ENCODE measurements at places on chromosomes 3 and 15.

DNA sequence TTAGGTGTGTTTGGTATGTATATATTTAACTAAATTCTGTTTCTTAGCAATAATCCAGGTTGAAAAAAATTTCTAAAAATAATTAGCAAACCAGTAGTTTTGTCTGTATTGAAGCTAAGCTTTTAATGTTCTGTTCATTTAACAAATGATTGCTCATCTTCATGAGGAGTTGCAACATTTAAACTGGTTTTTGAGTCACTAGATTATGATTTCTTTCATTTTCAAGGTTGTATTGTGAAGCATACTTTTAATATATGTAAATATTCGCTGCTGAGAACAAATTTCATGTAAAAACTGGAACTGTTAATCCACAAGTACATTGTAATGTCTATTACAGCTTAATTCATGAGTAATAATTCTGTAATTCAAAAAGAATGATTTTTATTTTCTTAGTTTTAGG is 192.7 kb downstream of the MBNL1 start:
- no peak for DNase-seq

- no peak for DNase-seq
Measured at GRCh38 chr3:38306941-38307340, 24.8 kb downstream of the SLC22A14 start.

GRCh38 chr15:85899927-85900326 is 105.2 kb upstream of the KLHL25 start:
- no peak for DNase-seq

DNA sequence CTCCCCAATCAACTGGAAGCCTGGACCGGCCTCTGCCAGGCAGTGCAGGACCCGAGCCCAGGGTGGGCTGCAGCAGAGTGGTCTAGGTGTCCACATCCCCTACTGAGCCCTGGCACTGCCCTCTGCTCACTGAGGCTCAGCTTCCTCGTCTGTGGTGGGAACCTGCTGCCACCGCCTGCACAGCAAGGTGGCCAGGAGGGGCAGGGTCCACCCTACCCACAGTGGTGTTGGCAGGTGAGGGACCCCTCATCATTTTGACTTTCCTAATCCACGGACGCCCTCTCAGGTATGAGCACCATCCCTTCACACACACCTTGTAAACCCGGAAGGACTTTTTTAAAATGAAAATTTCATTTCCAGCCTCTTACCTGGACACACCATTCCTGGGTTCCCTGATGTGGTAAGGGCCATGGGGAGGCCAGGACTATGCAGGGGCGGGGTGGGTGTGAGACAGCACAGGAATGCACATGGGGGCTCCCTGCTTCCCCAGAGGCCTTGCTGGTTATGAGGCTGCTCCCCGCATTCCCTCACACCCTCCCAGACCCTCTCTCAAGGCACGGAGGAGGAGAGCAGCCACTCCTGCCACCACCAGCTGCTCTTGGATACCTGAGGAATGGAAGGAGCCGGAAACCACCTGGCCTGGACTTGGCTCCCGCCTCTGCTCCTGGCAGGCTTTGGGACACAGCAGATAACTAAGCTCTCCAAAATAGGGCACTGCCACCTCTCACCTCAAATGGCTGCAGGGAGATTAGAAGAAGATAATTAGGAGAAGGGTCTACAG is 185.9 kb upstream of the TPM1 start:
- no peak for DNase-seq

- DNase-seq: peak; percentile 17
Measured at GRCh38 chr3:59310736-59311135, 260.9 kb upstream of the CFAP20DC start.

DNA sequence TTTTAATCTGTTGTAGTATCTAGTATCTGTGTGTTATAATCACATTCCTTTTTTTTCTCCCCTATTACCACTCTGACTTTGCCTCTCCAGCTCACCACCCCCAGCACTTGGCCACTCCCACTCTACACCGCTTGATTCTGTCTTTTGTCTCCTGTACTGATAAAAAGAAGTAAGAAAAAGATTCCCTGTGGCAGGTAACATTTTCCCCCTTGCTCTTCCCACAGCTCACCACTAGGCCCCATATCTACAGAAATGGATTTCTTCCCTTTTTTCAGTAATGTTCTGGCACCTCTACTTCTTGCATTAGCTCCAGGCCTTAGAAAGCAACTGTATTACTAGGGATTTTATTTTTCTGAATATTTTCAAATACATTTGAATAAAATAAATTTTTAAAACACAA is 25.6 kb downstream of the KCNH8 start:
- no peak for DNase-seq
